ENCODE measurements at places on chromosomes 6 and 20.

GRCh38 chr6:87200469-87201175 lies 45.3 kb downstream of the ZNF292 start:
- DNase-seq = no peak

- DNase-seq = no peak
These were observed 302.8 kb downstream of the BTBD9 start for GRCh38 chr6:38336922-38337321.

DNA sequence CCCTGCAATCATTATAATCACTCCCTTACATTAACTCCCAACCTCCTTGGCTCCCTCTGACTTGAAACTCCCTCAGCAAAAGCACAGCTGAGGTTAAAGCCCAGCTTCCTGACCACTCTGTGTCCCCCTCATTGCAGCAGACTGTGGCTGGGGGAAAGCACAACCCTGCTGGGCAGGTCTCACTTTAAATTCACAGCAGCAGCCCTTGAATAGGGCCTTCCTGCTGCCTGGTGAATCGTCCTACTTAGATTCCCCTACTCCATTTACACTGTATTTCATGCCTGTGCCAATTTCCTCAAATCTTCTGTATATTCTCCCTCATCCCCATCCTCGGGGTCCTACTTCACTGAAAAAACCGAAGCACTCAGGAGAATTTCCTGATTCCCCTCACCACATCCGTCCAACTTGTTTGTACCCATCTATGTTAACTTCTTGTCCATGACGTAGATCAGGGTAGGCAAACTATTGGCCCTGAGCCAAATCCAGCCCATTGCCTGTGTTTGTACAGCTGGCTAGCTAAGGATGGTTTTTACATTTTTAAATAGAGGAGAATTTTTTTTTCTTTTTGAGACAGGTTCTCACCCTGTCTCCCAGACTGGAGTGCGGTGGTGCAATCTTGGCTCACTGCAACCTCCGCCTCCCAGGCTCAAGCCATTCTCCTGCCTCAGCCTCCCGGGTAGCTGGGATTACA lies 31.5 kb upstream of the GCM1 start:
- DNase-seq = no peak

DNA sequence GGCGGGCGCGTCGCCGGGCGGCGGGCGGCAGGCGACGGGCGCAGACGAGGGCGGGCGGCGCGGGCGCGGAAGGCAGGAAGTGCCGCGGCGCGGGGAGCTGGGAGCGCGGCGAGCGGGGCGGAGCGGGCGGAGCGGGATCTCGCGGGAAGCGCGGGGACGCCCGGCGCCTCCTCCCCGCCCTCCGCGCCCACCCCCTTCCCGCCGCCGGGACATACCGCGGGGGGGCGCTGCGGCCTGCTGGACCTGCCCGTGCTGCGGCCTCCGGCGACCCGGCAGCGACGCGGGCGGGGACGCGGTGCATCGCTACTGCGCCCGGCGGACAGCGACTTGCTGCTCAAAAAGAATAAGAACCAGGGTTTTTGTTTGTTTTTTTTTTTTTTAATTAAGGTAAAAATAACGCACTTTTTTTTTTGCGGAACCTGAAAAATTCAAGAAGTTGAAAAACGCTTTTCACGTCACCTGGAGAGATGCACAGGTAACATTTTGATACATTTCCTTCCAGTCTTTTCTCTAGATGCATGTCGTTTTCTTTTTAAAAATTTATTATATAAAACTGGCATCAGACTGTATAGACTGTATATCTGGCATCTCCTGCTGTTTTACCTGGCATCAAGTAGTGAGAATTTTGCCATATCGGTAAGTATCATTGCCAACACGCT lies at the start of gene CENPB:
Gene CENPB, minus strand, starts transcription at position 76 of the 659 bp plus-strand sequence. CDS start 257 bp downstream, outside the sequence.
- peak; percentile 66 for DNase-seq

DNA sequence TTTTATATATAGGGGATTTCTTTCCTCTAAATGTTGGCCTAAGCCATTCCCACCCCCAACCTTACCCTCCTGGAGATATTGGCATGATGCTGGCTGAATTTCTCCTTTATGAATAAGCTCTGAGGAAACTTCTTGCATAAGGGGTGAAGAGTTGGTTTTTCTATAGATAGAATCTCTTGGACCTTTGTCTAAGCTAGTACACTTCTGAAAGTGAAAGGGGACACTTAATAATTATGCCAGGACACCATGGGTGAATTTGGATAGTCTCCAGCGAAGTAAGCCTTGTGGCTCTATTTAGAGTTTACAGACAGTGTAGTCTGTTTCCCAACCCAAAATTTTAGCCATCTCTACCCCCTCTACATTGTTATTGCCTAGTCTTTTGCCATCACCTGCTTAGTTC lies 27.1 kb upstream of the FABP7 start:
- DNase-seq = no peak

DNA sequence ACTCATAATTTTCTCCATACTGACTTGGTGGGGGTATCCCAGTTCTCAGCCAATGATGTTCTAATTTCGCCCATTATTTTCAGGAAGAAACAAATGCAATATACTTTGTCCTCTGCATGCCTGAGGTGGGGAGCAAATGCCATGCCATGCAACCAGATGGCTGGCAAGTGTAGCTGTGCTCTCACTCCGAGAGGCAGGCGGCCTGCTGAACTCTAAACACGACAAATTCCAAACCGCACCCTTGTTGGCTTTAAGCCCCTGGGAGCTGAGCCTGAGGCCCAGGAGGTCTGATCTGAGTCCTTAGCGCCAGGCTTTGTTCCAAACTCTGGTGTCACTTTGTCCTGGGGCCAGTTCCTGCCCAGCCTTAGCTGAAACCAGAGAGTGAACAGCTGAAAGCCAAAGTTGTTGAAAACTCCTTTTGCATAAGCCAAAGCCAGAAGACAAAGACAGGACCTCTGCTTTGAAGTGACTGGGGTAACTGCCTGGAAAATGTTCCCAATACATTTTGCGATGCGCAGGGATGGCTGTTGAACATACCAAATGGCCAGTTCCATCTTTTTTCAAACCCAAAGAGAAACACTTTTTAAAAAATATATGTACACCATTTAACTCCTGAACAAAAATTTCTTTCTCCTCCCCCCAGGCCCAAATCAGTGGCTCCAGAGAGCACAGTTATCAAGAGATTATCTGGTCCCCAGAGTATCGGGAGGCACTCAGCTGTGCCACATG lies 46.2 kb downstream of the TTI1 start:
- no peak for DNase-seq

DNA sequence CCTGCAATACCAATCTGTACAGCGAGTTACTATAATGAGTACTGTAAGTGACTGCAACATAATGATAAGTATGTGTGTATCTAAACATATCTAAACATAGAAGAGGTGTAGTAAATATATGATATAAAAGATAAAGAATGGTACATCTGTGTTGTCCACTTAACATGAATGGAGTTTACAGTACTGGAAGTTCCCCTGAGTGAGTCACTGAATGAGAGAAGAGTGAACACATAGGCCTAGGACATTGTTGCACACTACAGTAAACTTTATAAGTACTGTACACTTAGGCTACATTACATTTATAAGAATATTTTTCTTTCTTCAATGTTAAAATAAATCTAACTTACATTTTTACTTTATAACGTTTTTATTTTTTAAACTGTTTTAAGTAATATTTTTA lies 380.4 kb downstream of the MMUT start:
- no peak for DNase-seq

- DNase-seq = no peak
These were observed 14.9 kb downstream of the PLCG1 start for GRCh38 chr20:41152108-41152757.

- DNase-seq = no peak
These were observed 7.1 kb downstream of the ZNF831 start for GRCh38 chr20:59170406-59171349.

GRCh38 chr6:13025893-13026499 lies 302.3 kb downstream of the TBC1D7 start:
- no peak for DNase-seq

GRCh38 chr20:3074812-3075211 lies 3.4 kb downstream of the OXT start:
- no peak for DNase-seq

GRCh38 chr6:37648465-37649330 lies 49.0 kb downstream of the MDGA1 start:
- no peak for DNase-seq

- DNase-seq = no peak
These were observed 112.1 kb downstream of the FARS2 start for GRCh38 chr6:5373430-5373829.

DNA sequence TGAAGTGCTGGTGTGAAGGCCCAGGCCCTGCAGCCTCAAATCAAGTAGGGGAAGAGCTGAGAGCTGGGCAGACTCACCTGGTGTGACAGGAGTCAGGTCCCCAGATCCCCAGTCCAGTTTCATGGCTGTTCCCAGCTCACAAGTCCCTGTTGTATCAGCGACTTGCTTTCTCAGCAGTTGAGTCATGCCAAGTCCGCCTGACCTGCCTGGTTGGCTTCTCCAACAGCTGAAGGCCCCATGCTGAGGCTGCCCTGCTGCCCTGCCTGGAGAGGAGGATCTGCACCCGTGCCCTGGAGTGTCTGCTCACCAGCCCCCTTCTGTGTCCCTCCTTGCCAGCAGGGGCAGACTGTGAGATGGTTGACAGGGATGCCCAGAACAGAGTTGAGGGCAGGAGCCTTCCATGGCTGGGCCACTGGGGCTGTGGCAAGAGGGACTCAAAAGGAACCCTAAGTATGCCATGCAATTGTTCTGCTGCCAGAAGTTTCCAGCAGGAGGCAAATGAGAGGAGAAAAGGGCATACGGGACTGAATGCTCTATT lies 39.3 kb upstream of the TRAF3IP2 start:
- DNase-seq = no peak

- DNase-seq = no peak
These were observed 11.2 kb upstream of the ZNF76 start for GRCh38 chr6:35248300-35248699.

- DNase-seq = no peak
These were observed 29.8 kb downstream of the KIF6 start for GRCh38 chr6:39695447-39695846.

DNA sequence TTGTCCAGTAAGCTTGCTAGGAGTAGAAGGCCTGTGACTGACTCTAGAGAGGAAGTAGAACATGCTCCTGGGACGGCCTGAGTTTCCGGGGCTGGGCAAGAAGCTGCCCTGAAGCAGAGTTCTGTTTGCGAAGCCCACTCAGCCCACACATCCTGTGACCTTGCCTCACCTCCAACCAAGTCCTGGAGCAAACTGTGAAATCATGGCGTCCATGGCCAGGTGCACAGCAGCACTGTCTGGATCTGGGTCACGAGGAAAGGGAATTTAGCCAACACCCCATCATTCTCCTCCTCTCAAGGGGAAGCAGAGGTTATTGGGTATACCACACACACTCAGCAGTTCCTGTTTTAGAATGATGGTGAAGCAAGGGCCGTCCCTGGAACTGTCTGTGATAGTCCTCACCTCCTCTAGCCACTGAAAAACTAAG lies 87.5 kb downstream of the CRYBG1 start:
- no peak for DNase-seq

GRCh38 chr20:62959998-62960436 lies 7.5 kb downstream of the SLC17A9 start:
- no peak for DNase-seq

GRCh38 chr6:80440496-80441115 lies 334.1 kb downstream of the BCKDHB start:
- no peak for DNase-seq

DNA sequence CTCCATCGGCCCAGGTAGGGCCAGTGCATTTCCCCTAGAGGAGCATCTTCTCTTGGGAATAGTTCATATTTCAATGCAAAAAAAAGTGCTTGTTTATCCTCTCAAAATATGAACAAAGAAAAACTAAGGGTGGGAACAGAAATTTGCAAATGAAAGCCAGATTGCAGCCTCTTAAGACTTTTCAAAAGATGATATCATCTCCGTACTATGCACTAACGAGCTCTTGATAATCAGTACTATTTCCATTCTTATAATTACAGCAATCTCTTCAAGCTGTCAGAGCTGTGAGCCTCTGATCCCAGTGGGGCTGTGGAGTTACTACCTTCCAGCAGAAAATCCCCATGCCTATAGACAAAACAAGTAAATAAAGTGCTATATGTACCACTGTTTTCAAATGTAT lies 77.1 kb downstream of the SOD2 start:
- DNase-seq = no peak

GRCh38 chr6:45661661-45662060 lies 283.9 kb upstream of the SUPT3H start:
- DNase-seq = no peak

DNA sequence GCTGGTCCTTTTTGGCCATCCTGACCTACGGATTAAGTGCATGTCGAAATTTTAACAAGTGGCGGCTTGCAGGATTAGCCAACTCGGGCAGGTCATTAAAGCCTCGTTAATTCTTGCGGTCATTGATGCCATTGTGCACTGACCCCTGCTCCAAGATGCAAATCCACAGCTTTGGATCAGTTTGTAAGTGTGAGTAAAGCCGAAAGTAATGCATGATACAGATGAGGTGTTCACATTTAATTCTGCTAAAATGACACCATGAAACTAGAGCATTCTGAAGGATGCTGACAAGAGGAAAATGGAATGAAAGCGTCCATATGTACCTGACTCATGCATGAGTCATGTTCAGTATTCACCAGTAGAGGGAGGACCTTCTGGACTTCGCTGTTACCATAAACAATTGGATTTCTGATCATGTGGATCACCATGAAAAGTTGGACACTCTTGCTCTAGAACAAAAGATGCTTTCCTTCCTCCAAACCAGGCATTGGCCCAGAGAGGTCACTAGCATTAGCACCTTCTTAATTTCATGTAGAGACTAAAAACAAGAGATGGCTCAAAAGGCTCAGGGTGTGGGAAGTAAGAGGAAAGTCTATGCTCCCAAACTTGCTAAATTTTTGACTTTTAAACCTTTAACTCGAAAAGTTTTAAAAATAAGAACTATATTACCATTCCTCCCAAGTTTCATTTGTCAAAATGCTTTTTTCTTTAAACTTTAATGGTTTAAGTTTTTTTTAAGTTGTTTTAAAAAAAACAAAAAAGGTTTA lies 48.0 kb downstream of the MUC22 start:
- no peak for DNase-seq

DNA sequence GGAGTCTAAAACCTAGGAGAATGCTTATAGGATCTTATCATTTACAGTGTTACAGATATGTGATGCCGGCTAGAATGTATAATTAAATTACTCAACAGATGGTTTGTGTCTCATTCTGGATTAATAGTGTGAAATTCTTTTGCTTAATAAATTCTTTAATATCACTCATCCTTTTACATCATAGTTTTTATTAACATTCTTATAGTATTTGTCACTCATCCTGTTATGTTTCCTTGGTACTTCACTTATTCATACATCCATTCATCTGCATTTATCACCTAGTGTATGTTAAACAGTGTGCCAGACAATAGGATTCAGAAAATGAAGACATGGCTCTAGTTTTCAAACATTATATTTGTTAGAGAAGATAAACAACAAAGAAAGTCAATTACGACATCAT lies 468.7 kb downstream of the FRK start:
- DNase-seq = no peak

GRCh38 chr6:136173519-136174507 lies 76.3 kb downstream of the MTFR2 start:
- DNase-seq = no peak

GRCh38 chr6:111972745-111973117 lies 81.2 kb upstream of the CCN6 start:
- no peak for DNase-seq

DNA sequence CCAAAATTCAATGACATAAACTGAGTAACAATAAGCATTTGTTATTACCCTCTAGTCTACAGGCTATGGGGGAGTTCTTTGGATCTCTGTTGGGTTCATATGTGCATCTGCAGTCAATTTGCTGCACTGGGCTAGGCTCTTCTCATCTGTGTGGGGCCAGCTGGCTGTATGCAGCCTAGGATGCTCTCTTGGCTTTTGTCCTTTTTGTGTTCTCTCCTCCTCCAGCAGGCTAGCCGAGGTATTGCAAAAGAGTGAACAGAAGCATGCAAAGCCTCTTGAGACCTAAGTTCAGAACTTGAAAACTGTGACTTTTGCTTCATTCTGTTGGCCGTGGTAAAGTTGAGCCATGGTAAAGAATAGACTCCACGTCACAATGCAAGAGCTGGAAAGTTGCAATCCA lies 62.8 kb upstream of the FOXO3 start:
- DNase-seq = no peak
